Right cardiac atrium (tissue), 5 donors: ENCODE measurements at places on chromosomes 12 and 14. TPM values are rescaled to one million over a fixed set of nuclear protein-coding genes. Genes with fewer than 3 reads are reported as not detected.

The AKAP6 gene
- polyA plus RNA-seq, result 15.8 TPM

The GPR135 gene
- polyA plus RNA-seq, result 1.5 TPM

The KERA gene
- polyA plus RNA-seq, result 0.02 TPM

The ARHGEF25 gene
- 21.3 TPM for polyA plus RNA-seq

The SLC2A3 gene
- 13.6 TPM for polyA plus RNA-seq

The FAM90A1 gene
- 0.07 TPM for polyA plus RNA-seq

The RNFT2 gene
- 0.81 TPM for polyA plus RNA-seq

The LRTM2 gene
- not detected for polyA plus RNA-seq

The CLEC14A gene
- polyA plus RNA-seq, result 44.0 TPM

The PAX9 gene
- not detected for polyA plus RNA-seq

The SPTB gene
- polyA plus RNA-seq, result 68.4 TPM

The FLVCR2 gene
- polyA plus RNA-seq, result 1.3 TPM

The NPFF gene
- not detected for polyA plus RNA-seq

The CCDC177 gene
- not detected for polyA plus RNA-seq

The MLXIP gene
- 26.4 TPM for polyA plus RNA-seq

The CD163L1 gene
- polyA plus RNA-seq, result 0.66 TPM

The IAPP gene
- not detected for polyA plus RNA-seq

The ACSM4 gene
- not detected for polyA plus RNA-seq

The KRT1 gene
- not detected for polyA plus RNA-seq
